ENCODE measurements at places on chromosomes 2 and 18.

- DNase-seq, result no peak
Measured at GRCh38 chr2:241274127-241274526, 41.3 kb downstream of the HDLBP start.

- DNase-seq, result no peak
Measured at GRCh38 chr2:158975271-158975921, 7.0 kb downstream of the TANC1 start.

DNA sequence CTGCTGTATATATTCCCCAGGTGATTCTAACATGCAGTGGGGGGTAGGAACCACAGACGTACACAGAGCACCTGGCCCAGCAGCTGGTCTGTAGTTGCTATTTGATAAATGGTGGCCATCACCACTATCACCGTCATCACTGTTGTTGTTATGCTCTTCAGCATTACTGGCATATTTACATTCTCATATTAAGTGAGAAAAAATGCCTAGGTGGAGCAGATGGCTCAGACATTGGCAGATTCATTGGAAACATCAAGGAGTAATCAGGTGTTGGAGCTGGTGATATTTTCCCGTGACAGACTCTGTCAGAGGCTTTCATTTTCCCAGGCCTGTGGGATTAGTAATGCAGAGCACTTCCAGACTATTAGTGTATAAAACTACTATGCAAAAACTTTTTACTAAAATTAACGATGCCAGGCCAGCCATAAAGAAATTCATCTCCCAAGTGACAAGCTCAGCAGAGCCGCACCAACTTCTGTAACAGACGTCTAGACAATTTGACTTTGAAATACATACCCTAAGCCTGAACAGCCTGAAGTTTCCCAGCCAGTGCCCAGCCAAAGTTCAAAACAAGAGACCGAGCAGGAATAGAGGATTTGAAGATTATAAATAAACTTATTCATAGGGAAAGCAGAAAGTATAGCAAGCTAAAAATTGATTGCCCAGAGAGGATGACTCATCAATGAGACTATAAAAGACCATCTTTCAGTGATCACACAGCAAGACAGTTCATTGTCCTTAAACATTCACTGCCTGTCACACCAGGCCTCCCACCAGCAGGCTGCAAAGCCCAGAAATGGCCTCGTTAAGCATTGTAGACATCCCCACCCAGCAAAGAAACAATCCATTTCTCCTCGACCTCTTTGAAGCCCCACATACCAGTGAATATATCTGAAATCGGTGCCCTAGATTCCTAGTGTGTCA, 247.4 kb upstream of the CHAC2 start:
- DNase-seq, result no peak

DNA sequence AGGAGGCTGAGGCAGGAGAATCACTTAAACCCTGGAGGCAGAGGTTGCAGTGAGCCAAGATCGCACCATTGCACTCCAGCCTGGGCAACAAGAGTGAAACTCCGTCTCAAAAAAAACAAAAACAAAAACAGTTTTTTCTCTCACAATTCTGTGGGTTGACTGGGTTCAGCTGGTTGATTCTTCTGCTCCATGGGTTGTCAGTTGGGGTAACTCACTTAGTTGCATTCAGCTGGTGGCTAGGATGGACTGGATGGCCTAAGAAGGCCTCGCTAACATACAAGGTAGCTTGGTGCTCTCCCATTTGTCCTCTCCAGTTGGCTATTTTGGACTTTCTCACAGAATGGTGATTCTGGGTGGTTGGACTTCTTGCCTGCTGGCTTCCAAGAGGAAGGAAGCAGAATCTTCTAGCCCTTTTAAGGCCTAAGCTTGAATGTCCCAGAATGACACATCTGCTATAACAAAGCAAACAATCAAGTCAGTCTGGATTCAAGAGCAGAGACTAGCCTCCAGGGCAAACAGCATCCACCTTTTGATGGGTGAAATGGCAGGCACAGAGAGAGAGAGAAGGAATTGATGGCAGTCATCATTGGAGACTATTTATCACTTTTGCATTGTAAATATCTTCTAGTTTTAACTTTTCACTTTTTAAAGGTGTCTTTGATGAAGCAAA, 17.9 kb downstream of the LAMA3 start:
- no peak for DNase-seq

Data from stimulated activated CD8-positive, alpha-beta memory T cell treated with anti-CD3 and anti-CD28 coated beads, Interleukin-4, amount 100 ng/mL, for 1 hour (primary cell).